ENCODE measurements at places on chromosomes 1 and 21.

DNA sequence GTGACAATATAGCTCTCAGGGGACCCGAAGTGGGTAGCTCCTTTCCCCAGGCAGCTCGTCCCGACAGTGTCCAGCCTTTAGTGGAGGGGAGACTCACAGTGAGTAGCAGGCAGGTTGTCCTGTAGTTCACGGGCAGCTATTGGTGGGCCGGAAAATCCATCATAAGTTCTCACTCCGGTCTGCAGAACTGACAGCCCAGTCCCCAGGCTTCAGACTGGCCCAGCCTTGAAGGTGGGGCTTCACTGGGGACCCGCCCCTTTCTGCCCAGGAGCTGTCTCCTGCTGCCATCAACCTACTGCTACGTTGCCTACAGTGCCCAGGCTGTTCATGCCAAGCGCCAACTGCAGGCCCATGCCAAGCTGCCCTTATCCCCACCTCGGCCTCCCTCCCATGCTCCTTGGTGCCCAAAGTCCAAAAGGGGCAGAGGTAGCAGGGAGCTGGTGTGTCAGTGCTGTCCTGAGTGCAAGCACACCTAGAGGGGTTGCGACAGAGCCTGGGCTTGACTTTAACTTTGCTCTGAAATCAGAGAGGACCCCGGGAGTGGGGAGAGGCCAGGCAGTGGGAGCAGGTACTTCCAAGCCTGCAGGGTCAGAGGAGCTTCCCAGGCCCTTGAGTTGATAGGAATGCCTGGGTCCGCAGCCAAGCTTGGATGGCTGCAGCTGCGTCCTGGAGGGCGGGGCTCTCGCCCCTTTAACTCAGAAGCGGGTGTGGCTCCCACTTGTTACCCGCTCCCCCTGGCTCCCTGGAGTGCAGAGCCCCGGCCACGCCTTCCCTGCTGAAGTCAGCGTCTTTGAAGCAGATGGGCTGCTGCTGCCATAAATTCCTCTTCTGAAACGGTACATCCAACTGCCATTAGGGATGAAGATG lies 1144.3 kb upstream of the NCAM2 start:
- DNase-seq = no peak

DNA sequence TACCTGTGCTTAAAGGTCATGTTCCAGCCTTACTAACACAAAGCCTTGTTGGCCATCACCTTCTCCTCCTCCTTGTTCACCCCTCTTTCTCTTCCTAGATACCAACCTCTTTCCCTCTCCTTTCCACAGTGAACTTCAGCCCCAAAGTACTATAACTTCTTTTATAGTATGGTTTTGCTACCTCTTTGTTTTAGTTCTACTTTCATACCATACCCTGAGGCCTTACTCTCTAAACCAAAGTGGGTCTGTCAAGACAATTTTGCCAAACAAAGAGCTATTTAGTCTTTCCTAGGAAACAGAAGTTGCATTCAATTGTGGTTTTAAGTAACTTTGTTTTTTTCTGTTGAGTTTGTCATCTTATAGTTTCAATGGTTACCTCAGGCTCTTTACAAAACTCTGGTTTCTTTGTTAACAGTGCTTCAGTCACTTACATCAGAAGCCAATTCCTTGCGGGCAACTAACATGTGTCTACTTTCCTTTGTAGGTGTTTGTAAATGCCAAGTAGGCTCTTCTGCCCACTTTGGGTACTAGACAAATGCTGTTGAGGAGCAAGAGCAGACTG lies 623.9 kb upstream of the PKN2 start:
- no peak for DNase-seq

DNA sequence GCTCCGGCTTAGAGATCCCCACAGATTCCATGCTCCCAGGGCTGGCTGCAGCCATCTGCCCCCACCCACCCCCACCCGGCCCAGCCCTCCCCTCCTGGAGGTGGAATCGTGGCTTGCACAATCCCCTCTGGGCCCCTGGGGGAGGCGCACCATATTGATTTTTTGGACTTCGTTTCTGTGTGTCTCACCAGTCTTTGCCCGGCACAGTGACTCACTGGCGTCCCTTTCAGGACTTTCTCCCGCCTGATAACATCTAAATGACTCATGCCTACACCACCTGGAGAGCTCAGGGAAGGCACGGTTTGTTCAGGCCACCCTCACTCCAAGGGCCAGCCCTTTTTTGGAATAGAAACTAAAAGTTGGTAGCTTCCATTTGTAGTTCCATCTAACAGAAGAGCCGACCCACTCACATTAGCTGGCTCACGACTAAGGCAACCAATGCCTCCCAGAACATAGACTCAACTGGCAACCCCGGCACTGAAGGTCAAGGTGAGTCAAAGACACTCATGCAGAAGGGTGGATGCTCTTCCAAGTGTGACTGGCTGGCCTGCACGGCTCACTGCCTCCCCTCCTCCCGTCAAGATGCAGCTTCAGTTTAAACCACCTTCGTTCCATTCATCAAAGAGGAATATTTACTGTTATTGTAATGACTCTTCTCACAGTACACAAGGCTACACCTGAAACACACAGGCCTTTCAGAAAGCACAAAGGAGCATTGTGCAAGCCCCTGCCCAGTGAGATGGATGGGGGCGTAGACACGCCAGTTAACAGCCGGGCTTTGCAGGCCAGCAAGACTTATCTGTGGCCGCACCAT lies 18.1 kb upstream of the ETS2 start:
- no peak for DNase-seq

GRCh38 chr21:31873696-31874599 lies 1.1 kb downstream of the HUNK start:
- peak; percentile 32 for DNase-seq

DNA sequence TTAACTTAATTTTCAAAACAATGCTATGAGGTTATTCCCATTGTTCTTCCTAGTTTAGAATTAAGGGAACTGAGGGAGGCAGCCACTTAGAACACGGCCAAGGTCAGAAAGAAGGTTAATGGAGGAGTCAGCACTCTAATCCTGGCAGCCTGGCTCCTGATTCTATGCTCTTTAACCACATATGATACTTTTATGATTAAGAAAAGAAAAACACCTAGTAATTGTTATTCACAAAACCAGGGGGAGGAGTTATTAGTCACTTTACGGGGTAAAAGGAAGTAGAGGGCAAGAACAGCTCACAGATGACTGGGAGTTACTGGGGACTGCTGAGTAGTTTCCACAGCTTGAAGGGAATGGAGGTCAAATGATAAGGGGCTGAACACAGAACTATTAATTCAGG lies 38.6 kb downstream of the GADD45A start:
- no peak for DNase-seq

- no peak for DNase-seq
Observed at GRCh38 chr1:109984190-109984455, 442 bp upstream of the AHCYL1 start.

DNA sequence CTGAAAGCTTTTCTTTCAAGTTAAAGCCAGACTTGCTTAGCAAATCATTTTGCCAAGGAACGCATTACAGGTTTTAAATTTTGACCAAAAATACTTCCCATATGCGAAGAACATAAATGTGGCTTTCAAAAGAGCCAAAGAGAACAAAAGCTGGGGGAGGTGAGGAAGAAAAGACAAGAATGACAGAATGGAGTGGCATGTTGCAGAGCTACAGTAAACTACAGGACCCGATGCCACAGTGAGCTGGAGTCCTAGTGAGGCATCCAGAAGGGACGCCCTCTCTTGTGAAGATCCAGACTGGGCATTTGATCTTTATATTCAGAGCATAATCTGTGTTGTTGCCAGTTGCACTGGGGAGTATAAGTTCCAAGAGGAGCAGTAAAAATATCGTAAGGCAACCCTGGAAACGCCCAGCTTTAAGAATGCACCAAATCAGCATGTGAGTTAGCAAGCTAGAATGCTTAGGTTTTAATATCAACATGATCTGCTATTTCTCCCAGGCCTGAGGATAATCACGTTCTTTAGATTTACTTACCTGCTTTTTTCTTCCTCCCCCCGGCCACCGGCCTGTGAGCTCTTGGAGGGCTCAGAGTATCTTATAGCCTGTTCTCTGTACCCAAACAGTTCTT lies 48.4 kb upstream of the HOOK1 start:
- DNase-seq = no peak

DNA sequence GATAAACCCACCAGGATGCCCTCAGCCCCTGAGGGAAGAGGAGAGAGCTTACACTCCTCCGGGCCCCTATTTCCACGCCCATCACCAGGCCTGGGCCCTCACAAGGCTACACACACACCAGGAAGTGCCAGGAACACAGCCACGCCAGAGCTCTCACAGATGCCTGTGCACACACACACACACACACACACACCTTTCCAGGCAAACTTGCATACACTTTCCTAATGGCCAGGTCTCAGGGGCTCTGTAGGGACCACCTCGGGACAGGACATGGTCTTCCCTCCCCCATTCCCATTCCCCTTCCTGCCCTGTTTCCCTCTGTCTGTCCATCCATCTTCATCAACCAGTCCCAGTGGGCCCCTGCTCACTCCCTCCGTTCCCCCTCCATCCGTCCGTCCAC lies 9.7 kb upstream of the EPHA2 start:
- no peak for DNase-seq

DNA sequence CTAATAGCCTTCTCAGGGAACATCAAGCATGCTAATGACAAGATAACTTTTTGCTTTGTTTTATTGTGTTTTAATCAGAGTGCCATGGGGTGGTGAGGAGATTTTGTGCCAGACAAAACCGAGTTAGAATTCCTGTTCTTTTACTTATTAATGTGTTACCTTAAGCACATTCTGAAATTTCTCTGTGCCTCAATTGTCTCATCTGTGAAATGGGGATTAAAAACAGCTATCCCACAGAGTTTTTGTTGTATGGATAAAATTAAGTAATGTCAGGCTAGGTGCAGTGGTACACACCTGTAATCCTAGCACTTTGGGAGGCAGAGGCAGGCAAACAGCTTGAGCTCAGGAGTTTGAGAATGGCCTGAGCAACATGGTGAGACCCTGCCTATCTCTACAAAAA lies 138.0 kb downstream of the PROX1 start:
- DNase-seq = no peak

GRCh38 chr1:146001709-146002108 lies 5.3 kb upstream of the TXNIP start:
- no peak for DNase-seq

- no peak for DNase-seq
Observed at GRCh38 chr1:205965036-205965884, 22.0 kb upstream of the SLC26A9 start.

- no peak for DNase-seq
Observed at GRCh38 chr1:208393826-208394225, 149.6 kb upstream of the PLXNA2 start.

- DNase-seq = no peak
Observed at GRCh38 chr1:41435570-41436178, 48.8 kb downstream of the EDN2 start.

GRCh38 chr1:66788231-66788939 lies 12.7 kb downstream of the INSL5 start:
- DNase-seq = no peak

DNA sequence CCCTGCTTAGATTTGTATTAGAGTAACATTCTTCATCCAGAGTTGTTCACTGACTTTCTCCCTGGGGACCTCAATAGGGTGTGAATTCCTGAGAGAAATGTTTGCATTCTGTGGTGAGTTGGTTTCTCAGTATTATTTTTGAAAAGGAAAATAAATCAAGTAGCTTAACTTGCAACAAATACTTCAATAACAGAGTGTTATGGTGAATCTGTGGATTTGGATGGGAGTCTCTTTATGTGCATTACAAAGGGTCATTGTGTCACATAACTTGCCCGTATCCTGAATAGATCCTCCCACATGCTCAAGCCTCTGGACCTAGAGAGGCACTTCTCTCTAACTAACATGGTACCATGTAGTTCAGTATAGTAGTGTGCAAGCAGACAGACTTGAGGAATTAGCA lies 68.4 kb upstream of the IPO9 start:
- no peak for DNase-seq

- DNase-seq = no peak
Observed at GRCh38 chr1:14605945-14606344, 7.5 kb downstream of the KAZN start.

DNA sequence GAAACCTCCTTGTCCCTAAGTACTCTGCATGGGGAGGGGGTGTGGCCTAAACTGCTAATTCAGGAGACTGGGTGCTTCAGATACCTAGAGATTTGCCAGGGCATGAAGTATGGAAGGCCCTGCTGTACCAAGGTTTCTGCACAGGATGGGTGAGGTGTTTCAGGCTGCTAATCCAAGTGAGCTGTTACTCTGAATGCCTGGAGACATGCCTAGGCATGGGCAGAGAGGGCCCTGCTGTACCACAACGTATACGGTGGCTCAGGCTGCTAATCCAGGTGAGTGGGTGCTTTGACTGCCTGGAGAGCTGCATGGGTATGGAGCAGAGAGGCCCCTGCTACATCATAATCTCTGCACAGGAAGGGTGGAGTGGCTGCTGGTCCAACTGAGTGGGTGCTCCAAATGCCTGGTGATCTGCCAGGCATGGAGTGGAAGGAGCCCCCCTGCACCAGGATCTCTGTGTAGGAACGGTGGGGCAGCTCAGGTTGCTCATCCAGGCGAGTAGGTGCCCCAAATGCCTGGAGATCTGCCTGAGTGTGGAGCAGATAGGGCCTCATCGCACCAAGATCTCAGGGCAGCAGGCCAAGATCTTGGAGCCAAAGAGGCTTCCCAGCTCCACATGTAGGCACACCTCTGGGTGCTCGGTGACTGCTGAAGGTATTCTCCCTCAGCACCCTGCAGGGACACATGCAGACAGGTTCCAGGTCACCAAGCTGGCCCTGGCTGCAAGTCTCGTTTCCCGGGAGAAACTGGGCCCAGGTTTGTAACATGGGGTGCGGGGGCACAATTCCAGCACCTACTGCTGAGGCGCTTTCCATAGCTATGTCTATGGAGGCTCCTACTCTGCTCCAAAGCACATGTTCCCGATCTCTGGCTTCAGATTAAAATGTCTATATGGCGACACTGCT lies 252.5 kb upstream of the PLXNA2 start:
- no peak for DNase-seq

- DNase-seq = no peak
Observed at GRCh38 chr1:154263465-154264332, 8.7 kb upstream of the HAX1 start.

DNA sequence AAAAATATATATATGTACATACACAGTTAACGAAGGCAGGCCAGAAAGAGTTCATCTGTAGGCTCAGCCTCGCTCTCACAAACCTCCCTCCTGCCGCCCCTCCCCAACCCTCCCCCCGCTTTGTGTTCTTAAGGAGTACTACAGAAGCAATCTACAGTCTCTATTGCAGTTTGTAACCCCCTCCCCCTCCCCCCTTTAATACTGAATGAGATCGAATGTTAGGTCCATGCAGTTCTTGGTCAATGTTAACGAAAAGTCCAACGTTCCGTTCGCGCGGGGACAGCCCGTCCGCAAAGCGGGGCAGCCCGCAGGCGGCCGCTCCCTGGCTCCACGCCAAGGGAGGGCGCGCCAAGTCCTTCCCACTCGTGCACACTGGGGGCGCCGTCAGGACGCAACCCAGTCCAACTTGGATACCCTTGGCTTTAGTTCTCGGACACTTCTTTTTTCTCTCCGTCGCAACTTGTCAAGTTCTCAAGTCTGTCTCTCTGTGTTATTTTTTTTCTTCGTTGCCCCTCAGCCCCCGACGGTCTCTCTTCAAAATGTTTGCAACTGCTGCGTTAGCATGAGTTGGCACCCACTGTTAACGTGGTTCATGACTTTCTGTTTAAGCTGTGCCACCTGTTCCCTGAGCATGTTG lies 2.2 kb downstream of the JUN start:
- peak; percentile 79 for DNase-seq

Data from heart left ventricle (tissue), 16 donors.